ENCODE measurements at places on chromosomes 4 and X.

DNA sequence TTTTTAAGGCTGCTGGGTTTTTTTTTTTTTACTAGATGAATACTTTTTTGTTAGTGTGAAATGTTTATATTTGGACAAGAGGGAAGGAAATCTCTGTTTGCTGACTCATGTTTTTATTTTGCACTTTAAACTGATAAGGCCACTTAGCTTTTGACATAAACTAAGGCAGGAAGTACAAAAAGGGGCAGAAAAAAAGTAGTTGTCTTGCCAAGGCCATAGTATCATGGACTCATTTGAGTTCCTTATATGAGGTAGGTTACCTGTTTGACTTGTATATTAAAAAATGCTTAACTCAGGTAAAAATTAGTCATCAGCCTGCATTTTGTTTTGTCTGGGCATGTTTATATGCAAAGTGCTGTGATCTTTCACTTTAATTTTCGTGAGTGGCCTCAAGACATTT, 26.0 kb downstream of the SMAD1 start:
- DNase-seq: no peak

- DNase-seq: no peak
Observed at GRCh38 chr4:19924761-19925160, 326.9 kb upstream of the SLIT2 start.

DNA sequence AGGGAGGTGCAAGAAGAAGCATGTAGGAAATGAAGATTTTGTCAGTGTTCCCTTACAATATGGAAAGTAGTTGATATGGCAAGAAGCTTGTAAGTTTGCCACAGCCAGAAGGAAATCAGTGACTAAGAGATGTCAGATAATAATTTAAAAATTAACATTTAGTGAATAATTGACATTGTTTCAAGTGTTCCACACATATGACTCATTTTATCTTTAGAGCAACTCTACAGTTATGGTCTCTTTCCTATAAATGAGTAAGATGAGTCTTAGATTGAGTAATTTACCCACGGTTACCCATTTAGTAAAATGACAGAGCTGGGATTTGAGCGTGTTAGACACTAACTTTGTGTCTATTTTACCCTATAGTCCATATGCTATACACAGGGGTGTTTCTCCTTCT, 300.3 kb upstream of the IRS4 start:
- no peak for DNase-seq

GRCh38 chr4:170090352-170091052, 746 bp upstream of the AADAT start:
- no peak for DNase-seq

DNA sequence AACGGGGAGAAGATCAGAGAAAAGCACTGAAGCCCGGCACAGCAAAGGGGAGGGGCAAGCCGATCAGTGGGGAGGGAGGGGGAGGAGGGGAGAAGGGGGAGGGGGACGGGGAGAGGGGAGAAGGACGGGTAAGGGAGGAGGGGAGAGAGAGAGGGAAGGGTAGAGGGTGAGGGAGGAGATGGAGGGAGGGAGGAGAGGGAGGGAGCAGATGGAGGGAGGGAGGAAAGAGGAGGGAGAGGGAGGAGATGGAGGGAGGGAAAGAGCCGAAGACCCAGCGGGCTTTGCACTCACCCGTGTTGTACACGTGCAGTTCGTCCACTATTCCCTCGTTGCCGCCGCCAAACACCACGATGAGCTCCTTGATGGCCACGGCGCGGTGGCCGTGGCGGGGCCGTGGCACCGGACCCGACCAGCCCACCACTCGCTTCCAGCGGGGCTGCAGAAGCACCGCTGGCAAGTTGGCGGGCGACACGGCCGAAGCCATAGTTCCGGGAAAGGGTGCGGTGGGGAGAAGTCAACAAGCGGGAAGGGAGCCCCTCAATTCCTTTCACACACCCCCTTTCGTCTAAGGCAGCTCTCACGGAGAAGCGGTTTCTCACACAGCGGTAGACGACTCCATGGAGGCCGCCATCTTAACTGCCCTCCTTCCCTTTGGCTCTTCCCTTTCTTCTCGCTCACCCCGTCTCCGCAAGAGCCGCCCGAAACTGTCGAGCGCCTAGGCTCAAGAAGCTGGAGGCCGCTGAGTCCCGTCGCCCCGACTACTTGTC, 1.1 kb downstream of the HCFC1 start:
- DNase-seq: peak; percentile 62

GRCh38 chr4:165402375-165402774, 23.6 kb downstream of the CPE start:
- DNase-seq: no peak

- peak; percentile 62 for DNase-seq
Observed at GRCh38 chr4:6779667-6780565, 2.6 kb upstream of the KIAA0232 start.

- DNase-seq: no peak
Observed at GRCh38 chrX:750263-750662, 119.7 kb downstream of the SHOX start.

DNA sequence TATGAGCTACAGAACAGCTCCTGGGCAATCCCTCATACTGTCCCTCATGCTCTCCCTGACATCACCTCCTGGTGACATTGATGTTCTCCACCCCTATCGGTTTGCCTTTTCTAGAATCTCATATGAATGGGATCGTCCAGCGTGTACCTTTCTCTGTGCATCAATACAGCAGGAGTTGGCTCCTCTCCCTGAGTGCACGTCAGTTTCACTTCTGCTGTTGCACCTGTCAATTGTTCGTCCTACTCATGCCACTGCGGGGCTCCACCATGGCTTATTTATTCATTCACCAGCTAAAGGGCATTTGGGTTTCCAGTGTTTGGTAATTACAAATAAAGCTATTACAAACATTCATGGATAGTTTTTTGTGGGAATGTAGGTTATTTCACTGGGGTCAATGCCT, 269.1 kb upstream of the ZFP42 start:
- DNase-seq: no peak

GRCh38 chr4:15778289-15779241, at the start of gene CD38:
Gene CD38, plus strand, starts transcription at chr4:15778328. Its CDS starts 87 bp downstream, at chr4:15778415.
- no peak for DNase-seq

DNA sequence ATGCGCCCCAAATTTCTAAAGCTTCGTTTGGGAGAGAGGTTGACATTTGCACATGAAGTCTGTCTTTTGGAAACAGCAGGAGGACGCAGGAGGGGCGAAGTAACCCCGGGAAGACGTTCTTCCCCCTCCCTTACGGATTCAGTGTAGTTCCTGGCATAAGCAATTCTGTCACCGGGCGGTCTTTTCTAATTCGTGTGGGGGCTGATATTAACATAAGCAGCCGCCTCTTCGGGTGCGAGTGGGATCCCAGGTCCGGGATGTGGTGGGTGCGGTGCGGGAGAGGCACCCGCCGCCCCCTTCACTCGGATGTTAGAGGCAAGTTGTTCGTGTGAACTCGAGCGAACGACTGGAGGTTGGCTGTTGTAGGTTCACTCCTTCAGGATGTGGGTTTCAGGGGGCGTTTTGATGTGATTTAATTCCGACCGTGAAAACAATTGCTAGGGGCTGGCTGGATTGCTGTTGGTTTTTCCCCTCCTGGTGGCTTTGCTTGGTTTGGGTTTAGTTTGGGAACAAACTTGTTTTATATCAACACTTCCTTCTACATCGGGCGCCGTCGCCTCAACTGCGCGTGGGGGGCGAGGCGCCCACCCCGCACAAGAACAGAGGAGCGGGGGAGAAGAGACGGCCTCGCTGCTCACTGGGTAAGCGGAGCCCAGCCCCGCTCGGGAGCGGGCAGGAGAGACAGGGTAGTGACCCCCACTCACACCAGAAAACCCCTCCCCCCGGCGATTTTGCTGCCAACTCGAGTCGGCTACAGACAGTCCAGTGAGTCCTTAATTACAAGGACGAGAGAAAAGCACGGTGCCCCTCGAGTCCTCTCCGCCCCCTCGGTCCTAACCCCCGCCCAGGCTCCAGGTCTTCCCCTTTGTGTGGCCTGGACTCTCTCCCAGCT, 2.9 kb upstream of the LEF1 start:
- DNase-seq: peak; percentile 17

GRCh38 chr4:48683784-48684666, 96.1 kb downstream of the FRYL start:
- DNase-seq: no peak

DNA sequence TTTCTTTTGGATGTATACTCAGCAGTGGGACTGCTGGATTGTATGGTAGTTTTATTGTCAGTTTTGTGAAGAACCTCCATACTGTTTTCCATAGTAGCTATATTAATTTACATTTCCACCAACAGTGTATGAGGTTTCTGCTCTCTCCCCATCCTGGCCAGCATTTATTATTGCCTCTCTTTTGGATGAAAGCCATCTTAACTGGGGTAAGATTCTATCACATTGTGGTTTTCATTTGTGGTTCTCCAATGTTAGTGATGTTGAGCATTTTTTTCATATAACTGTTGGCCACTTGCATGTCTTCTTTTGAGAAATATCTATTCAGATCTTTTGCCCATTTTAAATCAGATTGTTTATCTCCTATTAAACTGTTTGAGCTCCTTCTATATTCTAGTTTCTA, 27.6 kb downstream of the QRFPR start:
- no peak for DNase-seq

- no peak for DNase-seq
Observed at GRCh38 chr4:54446581-54446980, 211.2 kb upstream of the KIT start.

GRCh38 chr4:7653510-7654369, 219.0 kb upstream of the PSAPL1 start:
- no peak for DNase-seq

- no peak for DNase-seq
Observed at GRCh38 chrX:130081421-130082045, 28.8 kb downstream of the ELF4 start.

DNA sequence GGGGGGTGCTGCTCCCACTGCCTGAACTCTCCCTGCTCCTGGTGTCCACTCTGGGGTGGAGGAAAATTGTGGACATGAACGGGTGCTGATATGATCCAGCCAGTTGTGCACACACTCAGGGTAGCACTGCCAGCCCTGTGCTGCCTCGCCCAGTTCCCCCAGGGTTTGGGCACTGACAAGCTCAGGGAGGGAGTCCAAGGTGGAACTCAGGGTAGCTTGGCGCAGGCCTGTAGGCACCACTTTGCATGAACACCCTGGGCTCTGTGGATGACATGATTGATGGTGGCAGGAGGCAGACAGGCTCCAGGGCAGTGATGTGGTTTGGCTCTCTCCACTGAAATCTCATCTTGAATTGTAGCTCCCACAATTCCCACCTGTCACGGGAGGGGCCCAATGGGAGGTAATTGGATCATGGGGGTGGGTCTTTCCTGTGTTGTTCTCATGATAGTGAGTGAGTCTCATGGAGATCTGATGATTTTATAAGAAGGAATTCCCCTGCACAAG, 572.0 kb upstream of the PABPC4L start:
- peak; percentile 7 for DNase-seq

All from SK-N-DZ (cell line).